ENCODE measurements at places on chromosomes 4 and X.

DNA sequence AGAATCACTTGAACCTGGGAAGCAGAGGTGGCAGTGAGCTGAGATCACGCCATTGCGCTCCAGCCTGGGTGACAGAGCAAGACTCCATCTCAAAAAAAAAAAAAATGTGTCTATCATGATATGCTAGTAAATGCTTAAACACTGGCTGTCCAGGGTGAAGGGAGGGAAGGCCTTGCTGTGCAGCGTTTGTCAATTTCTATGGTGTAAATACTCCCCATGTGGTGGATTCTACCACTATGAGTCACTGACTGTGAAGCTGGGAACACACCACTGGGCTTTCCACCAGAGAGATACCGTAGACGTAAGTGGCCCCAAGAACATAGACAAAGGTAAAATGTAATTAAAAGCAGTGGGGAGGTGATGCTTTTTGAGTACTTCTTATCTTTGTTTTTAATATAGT is 51.3 kb upstream of the LEF1 start:
- DNase-seq = no peak

DNA sequence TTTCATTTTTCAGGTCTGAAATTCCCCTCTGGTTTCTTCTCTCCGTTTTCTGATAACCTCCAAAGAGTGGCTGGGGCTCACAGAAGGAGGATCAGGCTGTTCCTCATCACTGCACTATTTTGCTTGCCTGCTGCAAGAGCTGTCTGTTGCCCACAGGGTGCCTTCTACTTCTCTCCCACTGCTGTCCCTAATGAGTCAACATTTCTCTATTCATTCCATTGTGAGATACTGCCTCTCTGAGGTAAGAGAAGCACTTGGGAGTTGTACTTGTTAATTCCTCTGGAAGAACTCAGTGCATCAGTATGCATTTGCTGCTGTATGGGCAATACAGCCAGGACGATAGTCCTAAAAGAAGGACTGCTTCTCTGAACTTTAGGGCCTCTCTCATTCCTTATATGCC is 34.8 kb downstream of the CT47B1 start:
- DNase-seq = no peak

DNA sequence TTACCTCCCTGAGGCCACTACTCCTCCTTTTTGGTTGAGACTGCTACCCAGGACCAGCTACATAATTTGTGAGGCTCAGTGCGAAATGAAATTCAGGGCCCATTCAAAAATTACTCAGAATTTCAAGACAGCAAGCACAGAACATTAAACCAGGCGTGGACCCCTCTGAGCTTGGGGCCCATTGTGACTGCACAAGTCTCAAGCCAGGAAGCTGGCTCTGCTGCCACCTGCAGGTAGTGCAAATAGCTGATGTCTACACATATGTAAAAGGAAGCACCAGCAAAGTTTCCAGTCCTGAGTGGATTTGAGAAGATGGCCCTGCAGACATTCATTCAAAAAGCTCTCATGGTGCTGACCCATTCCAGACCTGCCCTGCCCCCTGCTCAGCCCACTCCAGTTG is 213.4 kb upstream of the LNX1 start:
- DNase-seq = no peak

- no peak for DNase-seq
Measured at GRCh38 chrX:76147106-76147505, 25.8 kb upstream of the PBDC1 start.

GRCh38 chr4:139817657-139818452 is 152.2 kb downstream of the MGST2 start:
- no peak for DNase-seq

DNA sequence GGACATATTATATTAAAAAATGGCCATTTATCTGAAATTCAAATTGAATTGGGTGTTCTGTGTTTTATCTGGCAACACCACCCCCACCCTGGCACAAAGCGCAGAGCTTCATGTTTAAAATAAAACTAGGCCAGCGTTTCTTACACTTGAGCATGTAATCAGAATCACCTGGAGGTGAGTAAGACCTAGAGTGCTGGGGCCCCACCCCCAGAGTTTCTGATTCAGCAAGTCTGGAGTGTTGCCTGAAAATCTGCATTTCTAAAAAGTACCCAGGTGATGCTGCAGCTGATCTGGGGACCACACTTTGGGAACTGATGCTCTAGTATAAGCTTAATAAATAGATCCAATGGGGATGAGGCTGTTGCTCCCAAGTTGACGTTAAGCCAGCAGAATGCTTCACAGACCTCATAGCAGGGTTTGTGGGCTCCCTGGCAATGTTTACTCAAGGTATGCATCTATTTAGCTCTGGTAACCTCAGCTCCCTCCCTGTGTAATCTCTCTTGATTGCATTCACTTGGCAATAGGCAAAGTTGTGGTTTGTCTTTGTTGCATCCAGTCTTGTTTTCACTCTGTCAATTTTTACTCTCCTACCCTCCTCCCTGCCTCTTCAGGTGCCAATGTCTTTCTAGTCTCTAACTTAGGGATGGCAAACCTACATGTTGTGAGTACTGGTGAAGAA is 99.8 kb upstream of the TEX13D start:
- DNase-seq = no peak

DNA sequence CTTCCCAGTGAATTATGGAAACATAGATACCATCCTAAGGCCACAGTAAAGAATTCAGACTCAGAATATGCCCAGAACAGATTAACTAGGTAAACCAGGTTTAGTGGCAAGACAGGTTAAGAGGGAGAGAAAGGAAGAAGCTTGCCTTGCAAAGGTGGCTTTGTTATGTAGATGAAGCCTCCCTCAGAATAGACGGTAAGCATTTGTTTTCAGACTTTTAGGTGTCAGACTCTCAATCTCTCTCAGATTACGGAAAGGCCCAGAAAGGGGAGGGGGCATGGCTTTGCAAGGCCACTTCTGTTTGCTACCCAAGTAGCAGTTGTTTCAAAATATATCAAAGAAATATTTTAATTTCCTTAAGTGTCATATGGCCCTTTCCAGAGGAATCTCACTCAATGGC is 457.1 kb upstream of the BOD1L1 start:
- no peak for DNase-seq

GRCh38 chr4:140863197-140863596 is 107.0 kb upstream of the TBC1D9 start:
- no peak for DNase-seq

GRCh38 chr4:1981251-1982058 is 27.3 kb downstream of the NELFA start:
- DNase-seq = no peak

- no peak for DNase-seq
Measured at GRCh38 chrX:18640686-18641085, 31.2 kb downstream of the RS1 start.

- no peak for DNase-seq
Measured at GRCh38 chr4:177010418-177010817, 217.7 kb upstream of the VEGFC start.

DNA sequence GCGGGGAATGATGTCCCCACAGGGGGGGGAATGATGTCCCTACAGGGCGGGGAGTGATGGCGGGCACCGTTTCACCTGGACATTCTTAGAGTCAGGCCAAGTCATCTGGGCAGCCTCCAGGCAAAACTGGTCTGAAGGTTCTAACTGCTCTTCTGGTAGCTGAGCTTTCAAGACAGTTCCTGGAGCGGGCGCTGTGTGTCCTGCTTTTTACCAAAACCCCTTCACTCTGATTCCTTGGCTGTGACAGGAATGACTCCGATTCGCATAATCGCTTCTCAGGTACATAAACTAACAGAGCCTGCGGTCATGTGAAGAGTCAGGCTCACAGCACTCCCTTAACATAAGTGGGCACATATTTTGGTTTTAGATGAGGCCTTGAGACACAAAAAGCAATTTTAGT is 836.0 kb downstream of the TRIML1 start:
- no peak for DNase-seq

DNA sequence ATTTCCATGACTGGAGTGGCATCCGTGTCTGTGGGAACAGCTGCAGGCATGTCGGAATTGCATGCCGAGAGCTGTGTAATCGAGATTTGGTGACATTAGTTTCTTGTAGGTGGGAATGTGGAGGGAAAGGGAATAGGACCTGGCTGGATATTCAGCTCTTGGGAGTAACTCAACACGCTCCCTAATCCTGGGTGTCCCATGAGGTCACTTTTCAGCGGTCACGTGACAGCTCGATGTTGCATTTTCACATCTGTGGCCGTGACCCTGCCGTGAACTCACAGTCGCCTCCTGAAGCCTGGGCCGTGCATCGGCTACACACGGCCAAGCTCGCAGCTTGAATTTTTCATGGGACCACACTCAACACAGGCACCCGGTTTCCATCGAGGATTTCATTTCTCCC is 25.8 kb upstream of the PSAPL1 start:
- no peak for DNase-seq

DNA sequence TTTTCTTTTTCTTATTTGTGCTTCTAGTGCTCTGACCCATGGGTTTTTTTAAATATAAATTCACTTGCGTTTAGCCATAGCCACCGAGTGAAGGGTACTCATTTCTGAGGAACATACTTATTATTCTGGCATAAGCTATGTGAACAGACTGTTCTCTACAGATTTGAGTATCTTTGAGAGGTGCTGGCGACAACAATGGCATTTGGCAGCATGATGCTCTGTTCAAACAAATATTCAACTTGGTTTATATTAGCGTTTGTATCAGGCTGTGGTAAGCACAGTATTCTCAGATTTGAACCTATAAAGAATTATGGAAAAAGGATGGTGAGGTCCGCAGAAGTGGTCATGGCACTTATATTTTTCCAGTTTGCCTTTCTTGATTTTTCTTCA is 108.7 kb upstream of the LIMCH1 start:
- DNase-seq = no peak

GRCh38 chr4:153824501-153824900 is 35.6 kb upstream of the SFRP2 start:
- DNase-seq = no peak

DNA sequence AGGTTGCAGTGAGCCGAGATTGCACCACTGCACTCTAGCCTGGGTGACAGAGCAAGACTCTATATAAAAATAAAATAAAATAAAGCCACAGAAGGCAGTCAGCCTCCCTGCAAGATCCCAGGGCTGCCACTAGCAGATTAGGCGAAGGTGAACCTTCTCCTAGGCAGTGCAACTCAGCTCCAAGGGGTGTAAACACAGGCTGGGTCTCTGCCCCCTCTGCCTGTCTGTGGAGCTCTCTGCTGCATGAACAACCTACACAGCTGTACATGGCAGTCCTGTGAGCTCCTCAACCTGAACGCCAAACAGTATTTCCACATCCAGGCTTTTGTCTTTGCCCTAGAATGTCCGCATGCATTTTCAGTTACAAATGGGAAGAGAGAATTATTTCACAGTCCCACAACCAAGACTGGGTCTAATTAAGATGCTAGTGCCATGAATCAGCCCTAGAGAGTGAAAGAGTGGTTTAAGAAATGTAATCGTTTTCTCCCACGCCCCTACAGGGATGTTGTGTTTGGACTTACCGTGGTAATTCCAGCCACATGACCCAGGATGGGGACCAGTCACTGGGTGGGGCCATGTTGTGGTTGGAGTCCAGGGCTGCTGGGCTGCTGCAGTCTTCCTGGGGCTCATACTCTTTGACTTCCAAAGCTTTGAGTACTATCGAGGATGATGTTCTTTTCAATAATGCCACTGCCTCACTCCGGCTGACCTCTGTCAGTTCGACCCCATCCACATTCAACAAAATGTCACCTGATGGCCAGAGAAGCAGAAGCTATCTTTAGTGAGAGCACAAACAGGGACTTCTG is 99.0 kb downstream of the FIP1L1 start:
- DNase-seq = no peak

- peak; percentile 20 for DNase-seq
Measured at GRCh38 chrX:46912603-46913491, 626 bp downstream of the JADE3 start.

DNA sequence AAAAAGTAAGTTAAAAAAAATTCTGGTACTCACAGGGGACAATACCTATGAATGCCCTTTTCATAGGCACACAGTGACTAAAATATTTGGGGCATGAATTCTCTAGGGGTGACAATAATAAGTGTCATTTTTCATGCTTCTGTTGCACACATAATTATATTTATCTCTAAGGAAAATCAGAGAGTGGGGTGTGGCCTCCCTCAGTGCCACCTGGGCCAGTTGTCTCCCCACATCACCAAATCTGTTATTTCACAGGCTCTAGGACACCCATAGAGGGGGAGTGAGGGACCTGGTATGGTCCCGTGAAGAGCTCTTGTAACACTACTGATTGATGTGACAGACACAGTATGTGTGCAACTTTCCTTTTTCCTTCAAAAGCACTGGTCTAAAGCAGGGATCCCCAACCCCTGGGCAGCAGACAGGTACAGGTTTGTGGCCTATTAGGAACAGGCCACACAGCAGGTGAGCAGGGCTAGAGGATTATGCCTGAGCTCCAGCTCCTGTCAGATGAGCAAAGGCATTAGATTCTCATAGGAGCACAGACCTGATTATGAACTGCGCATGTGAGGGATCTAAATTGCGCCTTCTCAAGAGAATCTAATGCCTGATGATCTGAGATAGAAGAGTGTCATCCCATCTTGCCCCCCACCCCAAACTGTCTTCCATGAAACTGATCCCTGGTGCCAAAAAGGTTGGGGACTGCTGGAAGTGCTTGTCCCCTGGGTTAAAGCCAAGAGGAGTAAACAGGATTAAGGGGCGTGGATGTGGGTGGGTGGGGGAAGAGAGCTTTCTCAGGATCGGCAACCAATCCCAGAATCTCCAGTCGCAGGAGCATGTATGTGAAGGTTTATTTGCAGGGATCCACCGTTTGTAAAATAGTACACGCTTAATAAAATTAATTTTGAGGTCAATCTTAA is 856 bp downstream of the SLC9B1 start:
- peak; percentile 52 for DNase-seq

DNA sequence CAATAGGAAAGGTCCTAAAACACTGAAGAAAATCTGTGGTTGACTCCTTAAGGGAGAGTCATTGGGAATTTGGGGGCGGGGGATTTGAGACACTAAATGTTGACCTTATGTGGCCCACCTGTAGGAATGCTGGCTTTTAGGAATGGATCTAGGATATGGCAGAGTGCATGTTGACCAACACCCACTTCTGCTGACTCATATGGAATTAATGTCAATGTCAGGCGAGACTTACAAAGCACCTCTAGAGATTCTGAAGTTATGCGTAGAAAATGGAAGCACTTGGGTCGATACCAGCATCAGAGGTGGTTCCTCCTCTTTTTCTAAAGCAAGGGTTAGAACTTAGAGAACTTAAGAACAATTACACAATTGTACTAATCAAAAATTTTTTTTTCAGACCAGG is 100.6 kb upstream of the CBR4 start:
- no peak for DNase-seq

DNA sequence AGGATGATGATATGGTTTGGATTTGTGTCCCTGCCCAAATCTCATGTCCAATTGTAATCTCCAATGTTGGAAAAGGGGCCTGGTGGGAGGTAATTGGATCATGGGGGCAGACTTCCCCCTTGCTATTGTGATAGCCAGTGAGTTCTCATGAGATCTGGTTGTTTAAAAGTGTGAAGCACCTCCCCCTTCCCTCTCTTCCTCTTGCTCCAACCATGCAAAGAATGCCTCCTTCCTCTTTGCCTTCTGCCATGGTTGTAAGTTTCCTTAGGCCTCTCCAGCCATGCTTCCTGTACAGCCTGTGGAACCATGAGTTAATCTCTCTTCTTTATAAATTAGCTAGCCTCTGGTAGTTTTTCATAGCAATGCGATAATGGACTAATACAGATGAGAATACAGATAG is 19.7 kb upstream of the ALG13 start:
- no peak for DNase-seq
